ENCODE measurements at places on chromosomes 3 and 15. TPM values are rescaled to one million over a fixed set of nuclear protein-coding genes. Genes with fewer than 3 reads are reported as not detected.

Gene CPEB1
- total RNA-seq, result 2.7 TPM

Gene PXYLP1
- 40.2 TPM for total RNA-seq

Gene RPP14
- total RNA-seq, result 11.2 TPM

Gene SYNPR
- total RNA-seq, result not detected

Gene POPDC2
- total RNA-seq, result 0.80 TPM

GRCh38 chr3:10352146-10352911, 31.4 kb upstream of the SEC13 start:
- peak; percentile 56 for DNase-seq

GRCh38 chr3:20421-20820, 176.1 kb upstream of the CHL1 start:
- DNase-seq, result no peak

- no peak for DNase-seq
Measured at GRCh38 chr15:70609889-70610288, 153.5 kb downstream of the UACA start.

GRCh38 chr15:34753236-34753894, 1.4 kb downstream of the GJD2 start:
- DNase-seq, result no peak

DNA sequence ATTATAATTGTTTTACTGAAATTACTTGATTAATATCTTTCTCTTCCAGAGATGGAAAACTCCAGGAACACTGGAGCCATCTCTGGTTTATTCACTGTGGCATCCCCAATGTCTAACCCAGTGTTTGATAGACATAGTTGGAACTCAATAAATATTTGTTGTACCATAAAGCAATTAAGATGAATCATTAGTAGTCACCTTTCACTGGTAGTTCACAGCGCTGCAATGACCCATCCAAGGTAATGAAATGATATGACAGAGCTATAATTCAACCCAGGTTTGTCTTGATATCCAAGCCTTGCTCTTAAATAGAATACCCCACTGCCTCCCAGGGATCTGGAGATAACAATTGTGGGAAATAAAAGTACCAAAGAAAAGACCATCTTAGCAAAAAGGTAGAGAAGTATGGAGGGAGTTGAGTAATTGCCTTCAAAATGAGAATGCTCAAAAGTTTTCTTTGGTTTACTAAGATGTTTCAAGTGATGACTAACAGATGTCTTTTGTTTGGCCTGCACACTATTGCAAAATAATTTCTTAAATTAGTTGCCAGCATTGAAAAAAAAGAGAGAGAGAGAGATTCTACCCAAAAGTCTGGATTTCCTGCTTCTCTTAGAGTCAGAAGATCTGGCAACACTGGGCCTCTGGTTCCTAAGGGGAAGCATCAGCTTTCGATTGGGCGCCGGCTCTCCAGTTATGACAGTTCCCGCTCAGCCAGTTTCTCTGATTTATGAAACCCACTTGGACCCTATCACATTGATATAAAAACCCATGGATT, 348.5 kb downstream of the ERC2 start:
- no peak for DNase-seq

GRCh38 chr3:127800508-127800907, 21.8 kb downstream of the MGLL start:
- DNase-seq, result no peak

GRCh38 chr15:93331545-93332167, 242.6 kb upstream of the RGMA start:
- DNase-seq, result no peak

GRCh38 chr3:156727519-156728205, 53.3 kb downstream of the TIPARP start:
- no peak for DNase-seq

GRCh38 chr15:93289941-93290617, 201.1 kb upstream of the RGMA start:
- no peak for DNase-seq

- DNase-seq, result no peak
Measured at GRCh38 chr15:78242128-78242527, 7.8 kb upstream of the ACSBG1 start.

DNA sequence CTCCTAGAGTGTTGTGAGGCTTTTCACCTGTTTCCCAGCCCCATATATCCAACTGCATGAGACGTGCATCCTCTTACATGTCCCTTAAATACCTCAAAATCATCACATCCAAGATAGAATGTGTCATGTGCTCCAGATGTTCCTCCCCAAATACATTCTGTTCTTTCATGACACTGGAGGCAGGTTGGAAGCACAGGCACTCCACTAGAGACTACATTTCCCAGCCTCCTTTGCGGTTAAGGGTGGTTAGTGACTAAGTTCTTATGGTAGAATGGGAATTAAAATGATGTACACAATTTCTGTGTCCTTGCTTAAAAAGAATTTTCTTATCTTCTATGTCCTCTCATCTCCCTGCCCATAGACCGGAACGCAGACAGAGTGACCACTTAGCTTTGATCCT, 34.3 kb downstream of the TMEM40 start:
- DNase-seq, result no peak

DNA sequence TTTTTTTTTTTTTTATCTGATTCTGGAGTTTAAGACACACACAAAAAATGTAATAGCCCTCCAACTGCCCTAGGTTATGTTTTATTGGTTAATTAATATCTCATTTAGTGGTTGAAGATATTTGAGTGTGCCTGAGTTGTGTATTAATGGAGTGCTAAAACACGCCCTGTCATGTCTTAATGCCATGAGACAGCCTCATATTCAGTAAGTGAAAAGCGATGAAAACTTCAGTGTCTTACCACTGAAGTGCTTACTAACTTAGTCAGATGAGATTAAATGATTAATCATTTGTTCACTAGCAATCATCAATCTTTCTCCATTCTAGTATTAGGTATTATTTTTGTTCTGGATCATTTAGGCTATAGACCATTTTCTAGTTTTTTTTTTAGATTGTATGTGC, 544.7 kb upstream of the ROBO2 start:
- DNase-seq, result no peak

- no peak for DNase-seq
Measured at GRCh38 chr15:94079459-94079858, 151.9 kb upstream of the MCTP2 start.

GRCh38 chr3:134370611-134371531, 3.4 kb downstream of the AMOTL2 start:
- no peak for DNase-seq

DNA sequence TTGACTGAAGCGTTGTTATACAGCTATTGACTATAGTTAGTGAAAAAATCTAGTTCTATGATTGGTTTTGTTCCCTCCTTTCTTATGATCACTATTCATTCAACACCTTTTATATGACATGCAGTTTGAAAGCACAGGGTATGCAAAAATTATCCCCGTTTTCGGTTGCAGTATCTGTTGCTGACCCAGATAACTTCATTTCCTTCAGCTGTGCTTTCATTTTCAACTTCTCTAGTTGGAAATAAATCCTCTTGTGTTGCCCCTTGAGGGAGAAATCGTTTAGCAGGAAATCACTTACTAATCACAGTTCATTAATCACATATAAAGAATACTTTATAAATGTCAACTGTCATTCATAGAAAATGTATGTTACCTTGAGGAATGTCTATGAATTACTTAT, 55.1 kb downstream of the MBNL1 start:
- no peak for DNase-seq

DNA sequence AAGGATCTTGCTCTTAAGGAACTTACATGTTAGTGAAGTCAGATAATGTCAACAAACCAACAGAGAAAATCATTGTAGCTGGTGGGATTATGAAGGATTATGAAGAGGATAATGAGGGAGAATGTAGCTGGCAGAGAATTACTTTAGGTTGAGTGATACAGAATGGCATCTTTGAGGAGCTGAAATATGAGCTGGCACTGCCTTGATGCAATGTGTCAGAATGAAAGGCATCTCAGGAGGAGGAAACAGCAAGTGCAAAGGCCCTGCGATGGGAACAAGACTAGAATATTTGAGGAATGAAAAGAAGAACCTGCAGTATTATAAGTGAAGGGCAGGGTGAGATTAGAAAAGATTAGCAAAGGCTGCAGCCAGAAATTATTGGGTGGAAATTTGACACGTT, 237.2 kb upstream of the ADAMTS9 start:
- no peak for DNase-seq

GRCh38 chr3:126750756-126751121, 46.7 kb downstream of the CHCHD6 start:
- no peak for DNase-seq

DNA sequence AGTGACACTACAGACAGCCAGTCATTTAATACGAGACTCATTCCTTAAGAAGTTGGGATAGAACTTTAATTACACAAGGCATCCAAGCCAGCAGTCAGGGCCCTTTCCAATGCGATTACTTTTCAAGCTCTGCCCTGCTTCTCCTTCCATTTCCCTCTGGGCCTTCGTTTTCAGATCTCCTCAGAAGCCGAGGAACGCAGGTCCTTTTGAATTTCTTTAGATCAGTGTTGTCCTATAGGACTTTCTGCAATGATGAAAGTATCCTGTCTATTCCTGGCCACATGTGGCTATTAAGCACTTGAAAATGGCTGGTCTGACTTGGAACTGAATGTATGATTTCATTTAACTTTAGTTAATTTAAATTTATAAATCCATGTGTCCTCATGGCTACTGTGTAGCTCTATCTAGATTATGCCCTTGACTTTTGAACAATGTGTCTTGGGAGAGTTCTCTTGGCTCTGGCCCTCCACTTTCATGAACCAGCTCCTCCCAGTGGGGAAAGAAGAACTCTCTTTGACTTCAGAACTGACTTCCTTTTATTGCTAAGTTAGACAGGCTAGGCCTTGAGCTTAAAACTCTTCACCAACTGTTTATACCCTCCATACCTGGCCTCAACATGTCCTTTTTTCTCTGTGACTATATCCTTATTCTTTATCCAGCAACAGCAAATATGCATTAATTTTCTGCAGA, 22.6 kb downstream of the TGFBR2 start:
- DNase-seq, result no peak

DNA sequence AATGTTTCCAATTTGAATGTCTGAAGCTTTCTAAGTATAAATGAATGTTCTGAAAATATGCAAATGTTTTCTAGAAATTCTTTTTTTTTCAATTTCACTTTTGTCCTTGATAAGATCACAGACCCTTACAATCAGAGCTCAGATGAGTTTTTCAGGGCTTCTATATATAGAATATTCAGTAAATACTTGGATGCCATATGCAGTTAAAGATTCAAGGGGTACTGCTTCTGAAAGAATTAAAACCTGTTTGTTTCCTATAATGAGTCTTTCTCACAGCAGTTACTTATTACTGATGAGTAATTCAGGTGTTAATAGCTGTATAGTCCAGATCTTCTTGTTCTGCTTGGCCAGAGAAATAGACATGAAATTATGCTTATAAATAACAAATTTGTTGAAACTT, 812.6 kb downstream of the ZPLD1 start:
- DNase-seq, result no peak

- DNase-seq, result no peak
Measured at GRCh38 chr15:26721232-26721967, 51.5 kb downstream of the GABRB3 start.
